Stimulated activated CD8-positive, alpha-beta memory T cell treated with anti-CD3 and anti-CD28 coated beads, Interleukin-15, amount 100 ng/mL, for 48 hours (primary cell): ENCODE measurements at places on chromosomes 1 and 21.

DNA sequence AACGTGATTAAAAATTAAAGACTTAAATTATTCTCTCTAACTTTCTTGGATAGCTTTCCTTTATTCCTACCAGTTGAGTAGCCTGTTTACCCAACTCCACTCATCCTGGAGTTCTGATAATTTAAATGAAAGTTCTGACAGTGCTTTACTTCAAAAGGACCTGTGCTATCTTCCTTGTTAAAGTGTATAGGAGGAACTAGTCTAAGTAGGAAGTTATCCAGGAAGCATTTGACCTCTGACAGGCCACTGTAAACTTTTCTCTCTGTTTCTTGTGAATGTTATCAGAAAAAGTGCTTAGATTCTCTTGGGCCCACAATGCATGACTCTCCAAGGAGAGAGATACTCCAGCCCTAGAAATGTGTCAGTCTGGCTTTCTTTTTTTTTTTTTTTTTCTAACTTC is 9.2 kb downstream of the UAP1 start:
- no peak for DNase-seq

GRCh38 chr1:37120279-37120678 is 86.0 kb upstream of the GRIK3 start:
- no peak for DNase-seq

GRCh38 chr21:38777015-38777414 is 28.7 kb upstream of the ETS2 start:
- DNase-seq = no peak

- DNase-seq = no peak
These were observed 227.6 kb downstream of the LMO4 start for GRCh38 chr1:87556326-87556725.

- no peak for DNase-seq
These were observed 48.5 kb downstream of the SCCPDH start for GRCh38 chr1:246772686-246773085.
